Smooth muscle cell of bladder (primary cell): ENCODE measurements at places on chromosomes 16 and 17. TPM values are rescaled to one million over a fixed set of nuclear protein-coding genes. Genes with fewer than 3 reads are reported as not detected.

Gene TBC1D3B
- total RNA-seq: 1.0 and 1.3 TPM in 2 replicates

Gene FBXW10
- 0.09 TPM in 1 of 2 replicates, not detected in the other for total RNA-seq

Gene CWC25
- total RNA-seq: 7.4 and 10.4 TPM in 2 replicates

Gene USP43
- under 0.01 TPM in 2 replicates for total RNA-seq

Gene TP53TG3
- not detected in 2 replicates for total RNA-seq

Gene KRTAP16-1
- not detected in 2 replicates for total RNA-seq
